Lower lobe of right lung (tissue), 2 donors: ENCODE measurements at places on chromosomes 16 and 17. TPM values are rescaled to one million over a fixed set of nuclear protein-coding genes. Genes with fewer than 3 reads are reported as not detected.
A peak's percentile ranks its signal among the peaks of the same experiment; 100 is the strongest.

DNA sequence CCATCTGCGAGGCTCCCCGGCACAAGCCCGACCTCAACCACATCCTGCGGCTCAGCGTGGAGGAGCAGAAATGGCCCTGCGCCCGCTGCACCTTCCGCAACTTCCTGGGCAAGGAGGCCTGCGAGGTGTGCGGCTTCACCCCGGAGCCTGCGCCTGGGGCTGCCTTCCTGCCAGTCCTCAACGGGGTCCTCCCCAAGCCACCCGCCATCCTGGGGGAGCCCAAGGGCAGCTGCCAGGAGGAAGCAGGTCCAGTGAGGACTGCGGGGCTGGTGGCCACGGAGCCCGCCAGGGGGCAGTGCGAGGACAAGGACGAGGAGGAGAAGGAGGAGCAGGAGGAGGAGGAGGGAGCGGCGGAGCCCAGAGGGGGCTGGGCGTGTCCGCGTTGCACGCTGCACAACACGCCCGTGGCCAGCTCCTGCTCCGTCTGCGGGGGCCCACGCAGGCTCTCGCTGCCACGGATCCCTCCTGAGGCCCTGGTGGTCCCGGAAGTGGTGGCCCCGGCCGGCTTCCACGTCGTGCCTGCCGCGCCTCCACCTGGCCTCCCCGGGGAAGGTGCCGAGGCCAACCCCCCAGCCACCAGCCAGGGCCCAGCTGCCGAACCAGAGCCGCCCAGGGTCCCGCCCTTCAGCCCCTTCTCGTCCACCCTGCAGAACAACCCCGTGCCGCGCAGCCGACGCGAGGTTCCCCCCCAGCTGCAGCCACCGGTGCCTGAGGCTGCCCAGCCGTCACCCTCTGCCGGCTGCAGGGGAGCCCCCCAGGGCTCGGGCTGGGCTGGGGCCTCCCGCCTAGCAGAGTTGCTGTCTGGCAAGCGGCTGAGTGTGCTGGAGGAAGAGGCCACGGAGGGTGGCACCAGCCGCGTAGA, 13.1 kb upstream of the PRR35 start:
- no peak overlapping the region for H3K27ac ChIP-seq
- H3K4me1 ChIP-seq, result no peaks in the 10 kb centered on the region
- peaks cover 40% of the 10 kb centered on the region for H3K36me3 ChIP-seq
- peak; percentile 78 for DNase-seq
- no peaks in the 10 kb centered on the region for H3K27me3 ChIP-seq

DNA sequence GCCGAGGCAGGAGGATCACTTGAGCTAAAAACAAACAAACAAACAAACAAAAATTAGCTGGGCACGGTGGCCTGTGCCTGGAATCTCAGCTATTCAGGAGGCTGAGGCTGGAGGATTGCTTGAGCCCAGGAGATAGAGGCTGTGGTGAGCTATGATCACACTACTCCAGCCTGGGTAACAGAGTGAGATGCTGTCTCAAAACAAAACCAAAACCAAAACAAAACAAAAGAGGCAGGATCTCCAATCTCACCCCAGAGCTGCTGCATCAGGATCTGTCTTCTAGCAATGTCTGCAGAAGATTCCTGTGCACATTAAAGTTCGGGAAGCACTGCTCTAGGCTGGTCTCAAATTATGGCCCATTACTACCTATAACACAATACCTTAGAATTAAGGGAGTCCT, 43.1 kb downstream of the MAP2K6 start:
- H3K27me3 ChIP-seq, result no peaks in the 10 kb centered on the region
- no peak for DNase-seq
- no peak overlapping the region for H3K27ac ChIP-seq

DNA sequence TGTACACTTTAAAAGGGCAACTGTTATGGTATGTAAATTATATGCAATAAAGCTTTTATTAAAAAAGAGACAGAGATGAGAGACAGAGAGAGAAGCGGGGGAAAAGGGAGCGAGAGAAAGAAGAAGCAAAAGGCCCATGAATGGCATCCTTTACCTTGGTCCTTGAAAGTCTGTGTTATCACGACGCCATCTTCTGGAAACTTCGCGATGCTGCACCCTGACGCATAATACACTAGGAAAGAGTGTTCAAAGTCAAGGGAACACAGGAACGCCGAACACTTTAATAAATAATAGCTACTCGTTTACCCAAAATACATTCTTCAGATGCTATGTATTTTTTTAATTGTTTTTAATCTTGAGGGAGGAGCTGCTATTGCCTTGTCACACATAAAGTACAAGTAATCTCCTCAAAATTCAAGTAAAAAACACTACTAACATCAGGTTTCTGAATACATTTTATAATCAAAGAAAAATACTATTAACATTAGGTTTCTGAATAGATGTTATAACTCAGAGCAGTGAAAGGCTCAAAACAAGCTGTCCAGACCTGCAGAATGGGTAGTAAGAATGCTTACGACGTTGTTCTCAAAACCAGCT, 23.0 kb upstream of the SLC38A8 start:
- no peaks in the 10 kb centered on the region for H3K27me3 ChIP-seq
- no peaks in the 10 kb centered on the region for H3K4me1 ChIP-seq
- H3K4me3 ChIP-seq, result no peak overlapping the region
- DNase-seq, result no peak
- no peak overlapping the region for H3K27ac ChIP-seq

- H3K27ac ChIP-seq, result peak overlapping the region; percentile 100
- DNase-seq, result no peak
- H3K27me3 ChIP-seq, result no peaks in the 10 kb centered on the region
- peaks cover 75% of the 10 kb centered on the region for H3K4me1 ChIP-seq
These were observed 2.4 kb downstream of the IL4R start for GRCh38 chr16:27316038-27316680.

GRCh38 chr16:28984619-28985135, at the start of gene LAT:
Gene LAT, plus strand, starts transcription at chr16:28985052. Its CDS starts 366 bp downstream, at chr16:28985418.
- H3K4me3 ChIP-seq, result peak within 1 kb of the TSS; percentile 48
- peak within 1 kb of the TSS; percentile 60 for H3K27ac ChIP-seq
- peaks cover 88% of the 10 kb centered on the region for H3K36me3 ChIP-seq
- H3K4me1 ChIP-seq, result no peaks in the 10 kb centered on the region
- no peak for DNase-seq
- no peaks in the 10 kb centered on the region for H3K27me3 ChIP-seq

CPHXL2 gene
- not detected for total RNA-seq

DNA sequence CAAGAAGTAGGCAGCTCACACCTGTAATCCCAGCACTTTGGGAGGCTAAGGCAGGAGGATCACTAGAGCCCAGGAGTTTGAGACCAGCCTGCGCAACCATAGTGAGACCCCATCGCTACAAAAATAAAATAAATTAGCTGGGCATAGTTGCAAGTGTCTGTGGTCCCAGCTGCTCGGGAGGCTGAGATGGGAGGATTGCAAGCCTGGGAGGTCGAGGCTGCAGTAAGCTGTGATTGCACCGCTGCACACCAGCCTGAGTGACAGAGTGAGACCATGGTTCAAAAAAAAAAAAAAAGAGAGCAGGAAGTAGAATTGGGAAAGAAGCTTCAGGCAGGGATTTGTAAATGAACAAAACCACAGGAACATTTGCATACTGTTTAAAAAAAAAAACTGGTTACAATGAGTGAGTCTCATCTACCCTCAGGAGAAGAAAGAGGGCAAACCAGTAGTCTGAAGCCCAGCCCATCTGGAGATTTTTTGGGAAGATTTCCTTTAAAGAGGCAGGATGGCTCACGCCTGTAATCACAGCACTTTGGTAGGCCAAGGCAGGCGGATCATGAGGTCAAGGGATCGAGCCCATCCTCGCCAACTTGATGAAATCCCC, 7.9 kb downstream of the MPV17L start:
- no peaks in the 10 kb centered on the region for H3K36me3 ChIP-seq
- H3K4me1 ChIP-seq, result no peaks in the 10 kb centered on the region
- no peaks in the 10 kb centered on the region for H3K27me3 ChIP-seq
- H3K27ac ChIP-seq, result no peak overlapping the region
